Amygdala (tissue), 56 donors: ENCODE measurements at places on chromosomes 7 and 10.
A peak's percentile ranks its signal among the peaks of the same experiment; 100 is the strongest.

- no peak for DNase-seq
Observed at GRCh38 chr10:102550636-102551210, 47.0 kb downstream of the SUFU start.

DNA sequence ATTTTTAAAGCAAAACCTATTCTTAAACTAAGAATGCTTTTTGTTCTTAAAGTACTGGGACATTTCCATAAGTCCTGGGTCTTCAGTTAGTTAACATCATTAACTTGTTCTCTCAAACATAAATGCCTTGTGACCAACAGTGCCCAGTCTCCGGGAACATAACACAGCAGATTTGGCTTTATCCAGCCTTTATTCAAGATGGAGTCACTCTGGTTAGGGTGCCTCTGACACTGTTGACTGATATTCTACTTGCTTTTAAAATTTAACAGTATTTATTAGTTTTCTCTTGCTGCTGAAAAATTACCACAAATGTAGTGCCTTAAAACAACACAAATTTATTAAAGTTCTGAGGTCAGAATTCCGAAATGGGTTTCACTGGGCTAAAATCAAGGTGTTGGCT is 44.1 kb downstream of the AVL9 start:
- no peak for DNase-seq

DNA sequence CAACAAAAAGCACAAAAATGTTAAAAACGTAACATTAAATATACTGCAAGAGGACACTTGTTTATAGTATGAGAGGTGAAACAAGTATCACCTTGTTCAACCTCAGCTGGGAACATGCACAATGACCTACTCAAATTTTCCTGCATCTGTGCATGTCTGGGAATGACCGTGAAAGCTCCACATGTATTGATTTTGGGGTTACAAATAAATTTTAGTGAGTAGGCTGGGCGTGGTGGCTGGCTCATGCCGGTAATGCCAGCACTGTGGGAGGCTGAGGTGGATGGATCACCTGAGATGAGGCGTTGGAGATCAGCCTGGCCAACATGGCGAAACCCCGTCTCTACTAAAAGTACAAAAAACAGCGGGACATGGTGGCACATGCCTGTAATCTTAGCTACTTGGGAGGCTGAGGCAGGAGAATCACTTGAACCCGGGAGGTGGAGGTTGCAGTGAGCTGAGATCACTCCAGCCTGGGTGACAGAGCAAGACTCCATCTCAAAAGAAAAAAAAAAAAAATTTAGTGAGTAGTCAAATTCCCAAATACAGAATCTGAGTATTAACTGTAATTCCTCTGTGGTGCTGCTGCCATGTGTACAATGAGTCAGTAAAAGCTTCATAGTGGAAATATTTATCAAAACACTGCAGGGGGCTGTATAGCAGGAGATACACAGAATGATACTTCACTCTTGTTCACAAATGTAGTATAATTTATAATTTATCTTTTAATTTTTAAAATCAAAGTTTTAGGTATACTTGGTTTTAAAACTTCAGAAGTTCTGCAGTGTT is 41.1 kb downstream of the SUGCT start:
- DNase-seq: no peak

DNA sequence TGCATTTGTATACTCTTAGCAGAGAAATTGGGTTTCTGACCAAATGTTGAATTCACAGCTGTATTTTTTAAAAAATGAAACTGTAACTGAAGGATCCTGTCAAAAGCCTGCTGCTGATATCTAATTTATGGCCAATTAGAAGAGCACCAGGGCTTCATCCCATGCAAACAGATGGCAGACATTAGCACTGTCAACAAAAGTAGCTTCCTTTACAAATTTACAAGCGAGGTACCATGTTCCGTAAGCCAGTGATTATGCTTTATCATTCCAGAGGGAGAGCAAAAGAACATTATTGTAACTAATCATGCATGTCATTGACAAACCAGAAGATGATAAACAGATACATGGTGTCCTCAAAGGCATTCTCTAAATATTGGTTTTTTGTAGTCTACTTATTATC is 177.2 kb upstream of the DKK1 start:
- DNase-seq: no peak

DNA sequence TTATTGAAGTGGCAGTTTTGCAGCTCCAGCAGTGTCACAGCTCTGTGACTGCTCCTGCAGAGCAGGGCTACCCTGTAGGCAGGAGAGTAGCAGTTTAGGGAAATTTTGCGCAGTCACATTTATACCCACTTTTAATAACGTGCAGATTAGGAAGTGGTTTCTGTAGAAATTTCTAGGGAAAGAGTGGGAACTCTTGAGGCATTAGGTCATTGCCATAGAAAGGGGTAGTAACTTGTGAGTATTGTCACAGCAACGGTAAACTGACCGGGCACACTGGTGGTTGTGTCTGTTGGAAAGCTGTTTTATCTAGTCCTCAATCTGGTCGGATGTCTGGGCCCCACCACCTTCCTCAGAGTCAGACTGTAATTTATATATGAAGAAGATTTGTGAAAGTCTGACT is 51.9 kb downstream of the CDC14C start:
- no peak for DNase-seq

GRCh38 chr7:16420649-16421332 is 547 bp downstream of the CRPPA start:
- peak; percentile 89 for DNase-seq

GRCh38 chr10:43380610-43381222 is 9.3 kb downstream of the FXYD4 start:
- no peak for DNase-seq
